ENCODE measurements at places on chromosomes 11 and 22.
A peak's percentile ranks its signal among the peaks of the same experiment; 100 is the strongest.

- DNase-seq: no peak
Measured at GRCh38 chr11:79471071-79471844, 30.4 kb upstream of the TENM4 start.

DNA sequence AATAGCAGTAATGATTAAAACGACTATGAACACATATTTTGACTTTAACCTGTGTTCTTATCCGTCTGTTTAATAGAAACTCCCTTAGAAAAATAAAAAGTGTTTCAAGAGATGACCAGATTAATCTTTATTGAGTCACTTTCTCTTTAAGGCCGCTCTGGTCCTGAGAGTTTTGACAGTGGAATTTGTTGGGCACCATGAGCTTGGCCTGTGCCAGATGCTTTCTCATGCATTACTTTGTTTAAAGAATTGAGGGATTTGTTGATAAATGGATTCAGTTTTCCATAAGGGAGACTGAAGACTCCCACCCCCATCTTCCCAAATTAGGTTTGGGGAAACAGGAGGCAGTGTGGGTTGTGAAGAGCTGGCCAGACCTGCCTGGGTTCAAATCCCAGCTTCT lies 53.2 kb upstream of the ALX4 start:
- no peak for DNase-seq

DNA sequence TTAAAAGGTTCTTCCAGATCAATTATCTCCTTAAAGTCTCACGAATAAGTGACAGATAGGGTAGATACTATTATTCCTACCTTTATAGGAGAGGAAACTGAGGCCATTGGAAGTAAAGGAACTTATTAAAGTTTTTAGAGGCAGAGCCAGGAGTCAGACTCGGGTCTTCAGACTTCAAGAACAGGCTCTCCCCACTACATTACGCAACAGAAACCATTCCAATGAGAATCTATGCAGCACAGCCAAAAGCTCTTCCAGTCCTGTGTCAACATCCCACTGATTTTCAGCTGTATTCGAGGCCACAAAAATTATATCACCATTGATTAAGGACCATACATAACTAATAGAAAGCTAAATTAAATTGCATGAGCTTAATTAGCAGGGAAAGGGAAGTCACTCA lies 77.4 kb downstream of the RELT start:
- no peak for DNase-seq

GRCh38 chr11:55847453-55847852 lies 8.9 kb downstream of the OR5D16 start:
- no peak for DNase-seq

DNA sequence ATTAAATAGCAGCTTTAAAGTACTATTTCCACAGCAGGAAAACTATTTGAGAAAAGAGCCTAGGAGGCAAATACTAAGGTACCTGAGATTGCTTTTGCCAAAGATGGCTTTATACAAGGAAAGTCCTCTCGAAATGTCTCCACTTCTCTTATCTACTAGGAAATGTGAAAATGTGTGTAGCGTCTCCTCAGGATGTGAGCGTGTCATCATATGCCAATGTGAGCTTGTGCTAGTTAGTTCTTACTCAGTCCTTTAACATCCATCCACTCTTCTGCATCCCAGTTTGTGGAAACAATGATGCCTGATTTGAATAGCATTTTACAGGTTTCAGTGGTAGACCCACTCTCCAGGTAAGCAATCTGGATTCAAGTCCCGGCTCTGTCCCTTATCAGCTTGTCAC lies 421.0 kb downstream of the DYNC2H1 start:
- no peak for DNase-seq

DNA sequence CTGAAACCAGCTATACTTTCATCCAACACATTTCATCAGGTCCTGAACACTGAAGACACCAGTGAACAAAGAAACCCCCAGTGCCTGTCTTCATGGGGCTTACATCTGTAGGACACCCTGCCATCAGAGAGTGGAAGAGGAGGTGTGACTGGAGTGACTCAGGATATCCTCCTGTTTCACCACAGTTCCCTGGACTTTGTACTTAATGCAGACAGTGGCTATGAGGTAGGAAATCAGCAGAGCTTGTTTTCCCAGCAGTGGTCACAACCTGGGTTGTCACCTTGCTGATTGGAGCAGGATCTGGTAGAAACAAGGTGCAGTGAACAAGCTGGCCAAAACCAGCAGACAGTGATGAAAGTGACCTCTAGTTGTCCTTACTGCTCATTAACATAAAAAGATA lies 128.8 kb downstream of the KIRREL3 start:
- no peak for DNase-seq

GRCh38 chr11:94925422-94926270 lies 47.7 kb downstream of the CWC15 start:
- DNase-seq: no peak

GRCh38 chr11:10592331-10592730 lies 23.9 kb upstream of the LYVE1 start:
- DNase-seq: peak; percentile 87

- DNase-seq: peak; percentile 78
Measured at GRCh38 chr11:2306452-2306823, 4.6 kb downstream of the TSPAN32 start.

DNA sequence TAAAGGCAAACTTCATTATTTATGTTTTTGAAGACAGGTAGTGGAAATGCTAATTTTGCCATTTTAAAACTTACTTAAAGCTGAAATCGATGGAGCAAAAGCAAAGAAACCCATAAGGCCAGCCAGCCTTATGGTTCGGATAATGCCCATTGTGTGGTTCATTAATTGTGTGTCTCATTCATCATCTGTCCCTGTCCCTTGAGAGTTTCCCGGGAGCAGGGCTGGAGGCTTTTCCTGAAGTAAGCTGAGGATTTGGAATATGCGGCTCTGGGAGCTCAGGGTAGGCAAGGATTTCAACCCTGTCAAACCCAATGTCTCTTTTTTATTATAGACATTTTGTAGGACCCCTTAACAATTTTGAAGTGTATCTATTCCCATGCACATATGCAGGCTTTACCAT lies 790.0 kb upstream of the KIRREL3 start:
- no peak for DNase-seq

DNA sequence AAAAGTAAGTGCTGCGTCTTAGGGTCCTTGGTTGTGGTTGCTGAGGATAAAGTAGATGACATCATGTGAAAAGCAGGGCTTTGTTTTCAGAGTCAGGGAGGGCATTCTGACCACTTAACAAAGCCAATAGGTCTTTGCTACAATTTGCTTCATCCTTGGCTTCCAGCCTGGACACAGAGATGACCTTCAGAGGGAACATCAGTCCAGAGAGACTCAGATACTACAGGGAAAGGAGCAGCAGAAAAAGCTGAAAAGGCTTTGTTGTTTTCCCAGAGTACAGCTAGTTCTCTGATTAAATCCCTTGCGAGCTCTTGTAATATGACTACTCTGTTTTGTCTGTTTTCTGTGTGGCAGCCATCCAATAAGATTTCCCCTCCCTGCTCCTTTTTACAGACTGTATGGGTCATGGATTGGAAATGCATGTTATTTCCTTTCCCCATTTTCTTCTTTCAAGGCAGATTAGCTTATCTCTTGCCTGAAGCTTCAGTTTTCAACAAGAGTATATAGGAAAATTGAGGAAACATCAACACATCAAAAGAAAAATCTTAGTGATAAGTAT lies 31.9 kb downstream of the ATG13 start:
- DNase-seq: peak; percentile 91

GRCh38 chr11:116517077-116517476 lies 255.7 kb downstream of the BUD13 start:
- DNase-seq: no peak

DNA sequence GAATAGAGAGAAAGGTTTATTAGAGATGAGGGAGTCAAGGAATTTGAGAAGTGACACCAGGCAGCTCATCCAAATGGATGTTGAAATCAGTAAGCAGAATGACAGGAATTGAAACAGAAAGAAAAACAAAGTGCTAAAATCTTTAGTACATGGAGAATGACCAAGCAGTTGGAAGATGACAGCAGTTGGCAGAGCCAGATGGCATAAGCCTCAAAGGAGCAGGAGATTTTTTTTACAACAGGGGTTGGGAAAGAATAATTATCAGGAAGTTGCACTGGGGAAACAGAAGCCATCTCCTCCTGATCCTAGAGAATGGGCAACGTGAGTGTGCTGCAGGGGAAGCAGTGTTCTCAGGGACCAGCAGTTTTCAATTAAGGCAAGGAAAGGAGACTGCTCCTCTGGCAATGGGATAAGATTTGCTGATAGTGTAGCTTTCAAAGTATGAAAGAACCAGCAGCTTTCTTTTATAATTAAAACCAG lies 28.9 kb downstream of the RAB39A start:
- peak; percentile 38 for DNase-seq

DNA sequence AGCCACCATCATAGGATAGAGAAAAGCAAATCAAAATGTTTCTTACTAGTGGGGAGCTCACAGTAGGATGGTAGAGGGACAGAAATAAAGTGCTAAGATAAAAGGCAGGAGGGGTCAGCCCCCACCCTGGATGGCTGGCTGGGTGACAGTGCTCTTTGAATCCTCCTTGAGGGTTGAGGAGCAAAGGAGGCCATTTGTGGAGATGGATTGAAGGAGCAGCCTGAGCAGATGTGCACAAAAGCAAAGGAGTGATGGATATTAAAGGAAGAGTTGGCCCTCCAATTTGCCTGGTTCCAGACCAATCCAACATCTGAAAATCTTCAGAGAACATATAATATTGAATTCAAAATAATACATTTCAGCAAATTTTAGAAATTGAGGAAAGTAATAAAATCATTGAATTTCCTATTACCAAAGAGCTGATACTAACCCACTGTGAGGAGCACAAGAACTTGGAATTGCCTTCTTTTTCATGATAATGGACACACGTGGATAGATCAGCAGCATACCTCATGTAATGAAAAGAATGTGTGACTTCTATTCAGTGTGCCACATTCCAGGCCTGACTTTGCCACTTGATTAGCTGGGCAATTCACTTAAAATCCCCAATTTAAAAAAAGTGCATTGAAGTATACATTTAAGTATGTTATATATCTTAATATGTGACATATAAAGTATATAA lies 287.0 kb downstream of the FAT3 start:
- DNase-seq: no peak

GRCh38 chr11:94851864-94852636 lies 83.9 kb downstream of the AMOTL1 start:
- no peak for DNase-seq

- no peak for DNase-seq
Measured at GRCh38 chr11:102546923-102547471, 16.4 kb upstream of the MMP7 start.

- DNase-seq: no peak
Measured at GRCh38 chr11:24233041-24233440, 263.8 kb upstream of the LUZP2 start.

- DNase-seq: no peak
Measured at GRCh38 chr11:129815596-129816461, at the start of gene TMEM45B. TSS of gene TMEM45B (plus strand) at chr11:129815848. CDS start at chr11:129852483, 36,635 bp downstream.

DNA sequence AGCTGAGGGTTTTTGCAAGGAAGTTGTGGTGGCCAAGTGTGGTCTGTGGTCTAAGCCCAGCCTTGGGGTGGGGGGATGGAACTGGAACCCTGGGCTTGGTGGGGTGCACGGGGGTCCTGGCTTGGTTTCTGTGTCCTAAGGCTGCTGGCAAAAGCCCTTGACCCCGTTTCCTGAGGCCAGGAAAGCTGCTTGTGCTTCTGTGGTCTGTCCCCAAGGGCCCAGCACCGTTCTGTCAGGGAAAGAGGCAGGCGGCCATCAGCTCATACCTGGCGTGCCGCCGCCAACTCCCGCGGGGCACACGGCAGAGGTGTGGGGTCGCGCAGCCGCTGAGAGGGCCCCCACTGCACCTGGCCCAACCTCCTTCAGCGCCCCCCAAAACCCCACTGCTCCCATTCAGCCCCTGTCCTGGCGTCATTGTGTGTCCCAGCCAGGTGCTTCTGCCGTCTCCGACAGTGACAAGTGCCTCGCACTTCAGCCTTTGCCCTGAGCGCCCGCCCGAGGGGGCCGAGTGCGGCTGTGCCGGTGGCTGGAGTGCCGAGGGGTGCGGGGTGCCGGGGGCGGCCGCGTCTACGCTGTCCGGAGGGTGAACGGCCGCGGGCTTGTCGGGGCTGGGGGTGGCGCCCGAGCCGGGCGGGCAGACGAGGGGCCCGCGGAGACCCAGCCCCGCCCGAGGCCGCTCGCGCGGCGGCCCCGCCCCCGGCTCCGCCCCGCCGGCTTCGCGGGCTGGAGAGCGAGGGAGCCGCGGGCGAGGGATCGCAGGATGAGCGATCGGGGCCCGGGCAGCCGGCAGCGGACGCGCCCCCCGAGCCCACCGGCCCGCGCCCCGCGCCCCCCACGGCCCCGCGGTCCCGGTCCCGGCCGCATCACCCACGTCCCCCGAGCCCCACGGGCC lies at the start of gene CNIH2:
Gene CNIH2, plus strand, starts transcription at position 705 of the 892 bp plus-strand sequence. CDS start 282 bp downstream, outside the sequence.
- no peak for DNase-seq

DNA sequence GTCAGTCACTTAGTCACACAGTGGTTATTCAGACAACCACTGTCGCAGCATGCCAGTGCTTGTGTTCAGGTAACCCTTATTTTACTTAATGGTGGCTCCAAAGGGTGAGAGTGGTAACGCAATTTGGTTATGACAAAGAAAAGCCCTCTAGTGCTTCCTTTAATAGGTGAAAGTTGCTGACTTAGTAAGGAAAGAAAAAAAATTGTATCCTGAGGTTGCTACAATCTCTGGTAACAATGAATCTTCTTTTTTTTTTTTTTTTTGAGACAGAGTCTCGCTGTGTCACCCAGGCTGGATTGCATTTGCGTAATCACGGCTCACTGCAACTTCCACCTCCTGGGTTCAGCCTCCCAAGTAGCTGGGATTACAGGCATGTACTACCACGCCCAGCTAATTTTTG lies 64.5 kb downstream of the C11orf91 start:
- DNase-seq: peak; percentile 67

DNA sequence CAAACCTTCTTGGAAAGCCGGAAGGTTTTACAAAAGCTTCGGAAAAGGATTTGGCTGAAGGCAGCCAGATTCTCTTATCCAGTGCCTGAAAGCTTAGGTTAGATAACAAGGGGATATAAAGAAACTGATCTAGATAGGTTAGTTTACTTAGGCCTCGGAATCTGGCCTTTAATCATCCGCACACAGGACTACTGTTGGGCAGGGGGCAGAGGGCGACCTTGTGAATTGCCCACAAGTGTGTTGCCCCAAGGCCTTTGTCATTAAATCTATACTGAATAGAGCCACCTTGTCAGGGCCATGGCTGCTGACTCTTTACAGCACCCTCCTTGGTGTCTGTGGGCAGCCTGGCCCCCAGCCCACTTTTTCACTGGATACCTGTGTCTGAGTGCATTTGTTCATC lies 9.7 kb upstream of the MTMR2 start:
- no peak for DNase-seq

GRCh38 chr11:117546431-117547194 lies 219.0 kb downstream of the CEP164 start:
- DNase-seq: no peak

DNA sequence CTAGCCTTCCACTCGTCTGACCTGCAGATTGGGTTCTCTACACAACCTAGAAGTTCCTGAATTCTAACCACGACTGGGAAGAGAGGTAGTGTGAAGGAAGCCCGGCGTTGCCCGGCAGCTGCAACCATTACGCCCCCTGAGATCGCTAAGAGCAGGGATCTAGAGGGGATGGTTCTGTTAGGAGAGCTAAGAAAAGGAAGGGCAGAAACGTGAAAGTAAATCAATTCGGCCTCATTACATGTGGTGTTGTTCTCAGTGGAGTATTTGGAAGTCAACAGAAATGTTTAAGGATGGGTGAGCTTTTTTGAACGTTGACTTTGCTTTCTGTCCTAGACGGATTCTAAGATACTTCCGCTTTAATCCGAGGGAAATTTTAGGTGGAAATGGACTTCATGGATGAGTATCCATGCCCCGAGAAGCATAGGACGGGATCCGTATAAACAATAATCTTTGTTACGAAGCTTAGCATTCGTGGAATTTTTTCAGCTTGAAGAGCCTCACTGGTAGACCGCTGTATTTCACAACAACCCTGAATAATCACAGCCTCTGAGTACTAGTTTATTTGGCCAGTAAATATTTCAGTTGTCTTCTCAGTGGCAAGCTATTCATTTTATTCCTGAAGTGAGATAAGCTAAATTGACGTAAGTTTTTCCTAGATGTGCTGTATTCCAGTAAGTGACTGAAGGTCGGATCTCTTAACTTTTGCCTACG lies 629 bp downstream of the ATP5MG start:
- DNase-seq: peak; percentile 79

Data from GM04503 (cell line).